GM06990 (cell line): ENCODE measurements at places on chromosomes 1 and 21.

DNA sequence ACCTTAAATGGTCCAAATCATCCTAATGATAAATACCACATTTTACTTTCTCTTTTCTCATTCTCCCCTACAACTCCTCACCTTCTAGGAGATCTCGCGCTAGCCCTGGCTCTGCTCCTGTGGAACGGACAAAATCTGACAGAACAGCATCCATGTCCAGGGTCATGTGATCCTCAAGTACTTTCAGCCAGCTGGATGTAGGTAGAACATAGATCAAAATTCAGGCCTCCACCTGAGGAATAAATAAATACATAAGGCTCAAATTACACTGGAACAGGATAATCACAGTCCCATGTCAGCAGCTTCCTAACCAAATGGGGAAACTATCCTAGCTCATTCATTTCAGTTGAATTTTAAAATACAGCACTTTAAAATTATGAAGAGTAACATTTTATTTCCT lies 33.2 kb downstream of the OTUD7B start:
- DNase-seq: no peak

DNA sequence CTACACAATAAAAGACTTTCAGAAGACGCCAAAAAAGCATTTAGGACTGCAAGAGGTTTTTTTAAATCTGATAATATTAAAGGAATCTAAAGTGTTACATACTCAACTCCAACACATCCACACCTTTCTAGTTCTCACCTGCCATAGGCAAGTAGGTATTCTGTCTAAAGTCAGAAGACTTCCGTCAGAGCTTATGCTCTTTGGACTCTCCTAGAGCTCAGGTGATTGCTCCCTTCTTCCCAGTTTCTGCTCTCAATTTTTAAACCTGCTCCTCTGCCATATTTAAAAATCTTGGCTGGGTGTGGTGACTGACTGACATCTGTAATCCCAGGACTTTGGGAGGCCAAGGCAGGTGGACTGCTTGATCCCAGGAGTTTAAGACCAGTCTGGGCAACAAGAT lies 16.6 kb downstream of the EVI5 start:
- no peak for DNase-seq

DNA sequence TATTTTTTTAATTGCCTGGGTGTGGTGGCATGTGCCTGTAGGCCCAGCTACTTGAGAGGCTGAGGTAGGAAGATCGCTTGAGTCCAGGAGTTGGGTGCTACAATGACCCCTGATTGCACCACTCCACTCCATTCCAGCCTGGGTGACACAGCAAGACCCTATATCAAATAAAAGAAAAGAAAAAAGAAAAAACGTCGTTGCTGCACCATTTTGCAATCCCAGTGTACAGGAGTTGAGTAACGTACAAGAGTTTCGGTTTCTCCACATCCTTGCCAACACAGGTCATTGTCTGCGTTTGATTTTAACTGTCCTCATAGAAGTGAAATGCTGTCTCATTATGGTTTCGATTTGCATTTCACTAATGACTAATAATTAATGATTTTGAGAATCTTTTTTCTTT lies 7.9 kb downstream of the ZNF684 start:
- no peak for DNase-seq

DNA sequence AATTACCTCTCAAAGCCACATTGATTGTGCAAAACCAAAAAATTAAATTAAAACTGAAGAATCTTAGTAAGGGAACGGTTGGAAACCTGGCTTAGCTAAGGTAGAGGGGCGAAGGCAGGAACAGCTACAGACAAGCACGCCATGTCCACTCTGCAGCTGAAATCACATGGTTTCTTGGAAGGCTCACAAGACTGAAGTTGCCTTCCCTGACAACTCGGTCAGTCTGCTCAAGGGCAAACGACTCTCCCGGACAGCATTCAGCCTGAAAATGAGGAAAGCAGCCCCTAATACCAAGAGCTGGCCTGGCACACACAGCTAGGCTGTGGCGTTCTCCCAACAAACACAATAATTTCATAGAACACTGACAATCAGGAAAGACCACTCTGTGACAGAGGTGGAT lies 22.7 kb upstream of the BECN2 start:
- no peak for DNase-seq

DNA sequence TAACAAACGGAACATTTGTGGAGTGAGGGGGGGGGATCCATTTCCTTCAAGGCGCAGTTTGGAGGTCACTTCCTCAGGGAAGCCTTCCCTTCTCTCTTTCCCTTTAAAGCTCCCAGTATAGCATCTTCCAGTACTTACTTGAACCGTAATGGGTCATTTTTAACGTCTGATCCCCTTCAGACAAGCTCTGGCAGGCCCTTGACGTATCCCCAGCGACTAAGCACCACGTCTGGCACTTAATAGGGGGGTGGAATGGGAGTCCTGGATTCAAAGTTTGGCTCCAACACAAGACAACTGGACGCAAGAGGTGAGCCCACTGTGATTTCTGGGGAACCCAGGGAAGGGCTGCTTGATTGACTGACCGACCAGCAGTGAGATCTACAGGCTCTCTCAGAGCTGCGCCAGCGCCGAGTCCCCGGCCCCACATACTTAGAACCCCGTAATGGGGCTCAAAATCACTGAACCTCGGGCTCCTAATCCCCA lies 441 bp downstream of the YARS1 start:
- no peak for DNase-seq

- DNase-seq: peak; percentile 5
These were observed 601.6 kb upstream of the USP24 start for GRCh38 chr1:55816456-55817426.

GRCh38 chr1:44759077-44759476 lies 16.3 kb upstream of the RPS8 start:
- DNase-seq: no peak

- no peak for DNase-seq
These were observed 17.4 kb downstream of the CACNA1S start for GRCh38 chr1:201094832-201095231.

DNA sequence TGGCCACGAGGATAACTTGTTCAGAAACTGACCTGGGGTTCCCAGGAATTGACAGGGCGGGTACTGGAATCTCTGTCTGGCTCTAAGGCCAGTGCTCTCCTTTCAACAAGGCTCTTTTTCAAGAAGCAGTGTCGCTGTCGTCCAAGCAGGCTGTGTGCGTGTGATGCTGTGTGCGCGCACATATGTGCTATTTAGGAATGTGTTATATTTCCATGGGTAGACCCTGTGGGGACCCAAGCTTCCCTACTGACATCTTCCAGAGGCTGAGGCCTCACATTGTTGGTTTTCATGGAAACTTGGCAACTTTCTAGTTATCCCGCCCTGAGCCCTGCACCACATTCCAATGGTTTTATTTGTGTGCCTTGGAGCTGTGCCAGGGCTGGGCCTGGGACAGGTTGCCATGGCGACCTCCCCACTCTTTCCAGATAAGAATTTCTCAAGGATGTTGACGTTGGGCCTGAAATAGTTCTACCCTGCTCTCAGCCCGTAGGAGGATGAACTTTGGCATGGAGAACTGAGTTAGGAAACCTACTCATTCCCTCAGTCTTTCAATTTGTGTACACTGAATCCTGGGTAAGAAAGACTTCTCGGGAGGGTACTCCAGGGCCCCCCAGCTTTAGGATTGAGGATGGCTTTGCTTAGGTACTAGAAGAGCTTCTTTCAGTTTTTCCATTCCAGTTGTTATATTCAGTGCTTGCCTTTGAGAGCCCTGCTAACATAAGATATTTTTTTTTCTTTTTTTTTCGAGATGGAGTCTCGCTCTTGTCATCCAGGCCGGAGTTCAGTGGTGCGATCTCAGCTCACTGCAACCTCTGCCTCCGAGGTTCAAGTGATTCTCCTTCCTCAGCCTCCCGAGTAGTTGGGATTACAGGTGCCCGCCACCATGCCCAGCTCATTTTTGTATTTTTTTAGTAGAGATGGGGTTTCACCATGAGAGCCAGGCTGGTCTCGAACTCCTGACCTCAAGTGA lies 38.8 kb upstream of the SRSF10 start:
- no peak for DNase-seq

GRCh38 chr21:35556536-35556935 lies 503.8 kb downstream of the SETD4 start:
- DNase-seq: no peak

- DNase-seq: no peak
These were observed 40.6 kb upstream of the PLA2G5 start for GRCh38 chr1:20029178-20029912.

GRCh38 chr1:93680076-93680419 lies 1.6 kb downstream of the BCAR3 start:
- no peak for DNase-seq

GRCh38 chr21:20998886-20999285 lies 677 bp downstream of the NCAM2 start:
- DNase-seq: no peak

GRCh38 chr1:31715873-31716220 lies 12.0 kb upstream of the COL16A1 start:
- no peak for DNase-seq

- DNase-seq: peak; percentile 35
These were observed 229.7 kb upstream of the TMEM51 start for GRCh38 chr1:14923727-14924452.

GRCh38 chr21:37593740-37594471 lies 227.3 kb downstream of the DYRK1A start:
- no peak for DNase-seq

- no peak for DNase-seq
These were observed 7.7 kb downstream of the PRAMEF1 start for GRCh38 chr1:12798911-12799310.

DNA sequence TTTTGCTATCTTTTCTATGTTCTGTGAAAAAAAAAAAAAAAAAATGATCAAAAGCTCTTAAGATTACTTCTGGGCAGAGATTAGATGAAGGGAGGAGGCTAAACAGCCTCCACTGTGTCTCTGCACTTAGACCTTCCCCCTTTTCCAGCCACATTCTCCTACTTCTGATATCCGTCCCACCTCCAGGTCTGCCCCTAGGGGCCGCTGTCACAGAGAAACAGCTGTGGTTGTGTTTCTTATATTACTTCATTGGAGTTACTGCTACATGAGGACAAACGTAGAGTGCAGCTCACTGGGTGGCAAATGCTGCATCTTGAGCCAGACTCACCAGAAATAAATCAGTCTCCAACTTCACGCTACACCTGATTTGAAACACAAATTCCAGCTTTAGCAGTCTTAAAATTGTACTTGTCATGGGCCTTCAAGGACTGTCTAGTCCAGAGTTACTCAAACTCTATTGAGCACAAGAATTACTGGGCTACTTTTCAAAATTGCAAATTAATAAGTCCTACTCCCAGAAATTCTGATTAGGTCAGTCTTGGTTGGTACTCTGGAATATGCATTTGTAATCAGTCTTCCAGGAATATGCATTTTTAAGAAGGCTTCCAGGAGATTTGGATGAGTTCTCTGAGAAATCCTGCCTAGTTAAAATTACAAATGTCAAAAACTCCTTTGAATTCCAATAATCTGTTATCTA lies 125.2 kb upstream of the PTBP2 start:
- no peak for DNase-seq

GRCh38 chr1:167328816-167329483 lies 108.3 kb downstream of the POU2F1 start:
- DNase-seq: peak; percentile 66

GRCh38 chr1:234108921-234109320 lies 204.4 kb downstream of the SLC35F3 start:
- DNase-seq: no peak

DNA sequence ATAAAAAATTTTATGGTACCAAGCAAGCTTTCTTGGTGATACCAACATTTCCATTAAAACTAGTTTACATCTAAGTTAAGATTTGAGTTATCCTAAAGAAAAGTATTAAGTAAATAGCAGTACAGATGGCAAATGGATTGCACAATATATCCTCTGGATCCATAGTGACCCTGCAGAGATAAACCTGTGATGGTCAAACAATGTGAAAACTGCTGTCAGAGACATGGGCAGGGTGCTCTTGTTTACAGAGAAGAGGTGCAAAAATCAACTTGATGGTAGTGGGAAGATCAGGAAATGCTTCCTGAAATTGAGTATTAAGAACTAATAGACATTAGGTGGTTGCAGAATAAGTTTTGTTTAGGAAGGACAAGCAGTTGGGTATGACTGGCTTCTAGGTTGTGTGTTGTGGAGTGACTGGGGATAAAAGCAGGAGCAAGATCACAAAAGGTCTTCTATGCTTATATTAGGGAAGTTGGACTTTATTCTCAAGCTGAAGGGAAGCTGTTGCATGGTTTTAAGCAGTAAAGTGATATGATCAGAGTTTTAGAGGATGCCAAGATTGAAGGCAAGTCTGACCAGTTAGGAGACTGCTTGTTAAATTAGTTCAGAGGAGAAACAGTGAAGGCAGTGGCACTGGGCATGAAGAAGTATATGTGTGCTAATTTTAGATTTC lies 9.9 kb downstream of the TTC3 start:
- DNase-seq: no peak

DNA sequence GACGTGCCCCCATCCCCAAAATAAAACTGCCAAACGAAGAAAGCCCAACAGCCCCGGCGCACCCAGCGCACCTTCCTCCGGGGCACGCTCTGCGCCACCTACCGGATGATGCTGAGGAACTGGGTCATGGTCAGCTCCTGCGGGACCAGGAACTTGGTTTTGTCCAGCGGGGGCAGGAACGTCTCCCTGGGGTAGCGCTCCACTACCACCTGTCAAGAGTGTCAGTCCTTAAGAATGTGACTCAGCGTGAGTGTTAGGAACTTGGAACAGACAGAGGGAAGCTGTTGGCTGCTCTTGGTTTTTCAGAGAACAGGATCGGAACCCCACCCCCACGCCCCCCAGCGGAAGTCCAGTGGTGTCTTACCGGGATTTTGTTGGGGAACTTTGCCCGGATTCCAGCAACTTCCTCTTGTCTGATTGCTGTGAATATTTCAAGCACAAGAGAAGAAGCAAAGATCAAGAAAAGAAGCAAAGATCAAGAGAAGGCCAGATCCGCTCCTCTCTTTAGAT lies 431 bp downstream of the MAP1LC3C start:
- DNase-seq: peak; percentile 58

DNA sequence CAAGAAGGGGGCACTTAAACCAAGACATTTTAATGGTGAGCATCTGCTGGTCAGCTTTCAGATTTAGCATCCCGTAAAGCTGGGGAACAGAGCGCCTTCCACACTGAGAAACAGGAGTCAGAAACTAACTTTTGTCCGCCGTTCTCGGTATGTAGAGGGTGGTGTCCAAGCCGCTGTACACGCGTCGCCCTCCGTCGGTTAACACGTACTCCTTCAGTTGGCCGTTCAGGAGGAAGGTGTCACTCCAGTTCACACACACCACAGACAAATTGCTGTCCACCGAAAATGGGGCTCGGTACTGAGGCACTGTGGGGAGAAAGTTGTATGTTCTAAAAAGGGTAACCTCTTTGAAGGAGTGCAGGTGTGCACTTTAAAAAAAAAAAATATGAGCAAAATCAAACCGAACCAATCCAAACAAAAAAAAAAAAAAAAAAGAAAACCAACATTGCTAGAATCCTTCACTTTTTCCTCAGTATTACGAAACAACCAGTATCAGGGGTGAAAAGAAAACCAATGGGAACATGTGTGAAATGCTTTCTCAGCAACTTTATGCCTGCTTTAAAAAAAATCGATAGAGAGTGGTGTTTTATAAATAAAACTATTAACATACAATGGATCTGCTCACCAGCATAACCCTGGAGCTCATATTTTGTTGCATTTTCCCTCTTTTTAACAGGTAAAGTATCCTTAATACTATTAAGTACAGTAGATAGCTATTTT lies 73.5 kb downstream of the KCTD3 start:
- no peak for DNase-seq
